ENCODE measurements at places on chromosomes 3 and 15.
A peak's percentile ranks its signal among the peaks of the same experiment; 100 is the strongest.

- no peak for DNase-seq
Observed at GRCh38 chr3:8020047-8020841, 481.4 kb upstream of the LMCD1 start.

GRCh38 chr3:98731720-98732285, 31.3 kb upstream of the ST3GAL6 start:
- DNase-seq: peak; percentile 2

GRCh38 chr15:91787198-91787597, 66.3 kb upstream of the SLCO3A1 start:
- no peak for DNase-seq

DNA sequence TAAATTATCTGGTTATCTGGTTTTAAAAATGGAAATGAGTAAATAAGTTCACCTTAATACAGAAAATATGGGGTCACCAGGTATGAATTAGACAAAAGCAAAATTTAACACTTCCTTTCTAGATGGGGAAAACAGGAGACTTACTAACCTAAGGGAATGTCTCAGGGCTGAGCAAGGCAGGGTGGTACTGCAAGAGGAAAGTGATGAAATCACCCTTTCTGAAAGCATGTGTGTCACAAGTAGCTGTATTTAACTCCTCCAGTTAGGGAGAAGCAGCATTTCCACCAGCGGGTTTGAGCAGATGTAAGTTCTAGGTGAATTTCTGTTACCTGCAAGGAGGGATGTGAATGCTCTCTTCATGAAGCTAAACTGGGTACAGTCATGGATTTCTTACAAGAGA, 629.1 kb downstream of the MECOM start:
- DNase-seq: no peak

DNA sequence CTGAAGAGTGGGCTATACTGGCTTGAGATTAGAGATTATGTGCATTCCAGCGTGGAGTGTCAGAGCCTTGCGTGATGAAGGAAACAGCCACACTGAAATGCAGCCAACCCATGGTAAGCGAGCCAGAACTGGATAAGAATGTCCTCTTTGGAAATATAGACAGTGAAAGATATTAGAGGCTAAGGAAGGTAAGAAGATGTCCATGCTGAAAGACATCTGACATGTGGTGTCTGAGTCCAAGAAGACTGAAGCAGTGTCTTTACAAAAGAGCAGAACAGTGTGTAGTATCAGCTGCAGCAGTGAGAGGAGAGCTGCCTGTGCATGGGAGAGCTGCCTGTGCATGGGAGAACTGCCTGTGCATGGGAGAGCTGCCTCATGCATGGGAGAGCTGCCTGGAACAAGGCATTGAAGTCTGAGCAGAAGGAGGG, 672.2 kb downstream of the DIPK2A start:
- DNase-seq: no peak

GRCh38 chr3:157082305-157082982, 77.5 kb downstream of the CCNL1 start:
- DNase-seq: peak; percentile 79

GRCh38 chr3:170815340-170815739, 54.7 kb downstream of the RPL22L1 start:
- DNase-seq: peak; percentile 15

DNA sequence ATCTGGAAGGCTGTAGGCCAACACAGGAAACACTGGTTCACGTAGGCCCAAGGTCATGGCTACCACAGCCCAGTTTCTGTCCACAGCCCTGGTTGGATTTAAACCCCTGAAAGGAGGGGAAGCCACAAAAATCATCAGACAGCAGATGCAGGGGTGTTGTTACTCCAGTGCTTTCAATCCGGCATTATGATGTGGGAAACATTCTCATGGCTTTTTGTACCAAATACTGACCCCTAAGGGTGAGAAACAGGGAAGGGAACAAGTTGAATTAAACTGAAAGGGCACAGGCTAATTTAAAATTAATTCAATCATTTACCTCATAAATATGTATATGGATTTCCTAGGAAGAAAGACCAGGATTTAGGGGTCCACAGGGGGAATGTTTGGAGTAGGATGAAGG, 375.6 kb downstream of the CTNNB1 start:
- DNase-seq: no peak

GRCh38 chr3:141236361-141236760, 4.7 kb downstream of the PXYLP1 start:
- no peak for DNase-seq

DNA sequence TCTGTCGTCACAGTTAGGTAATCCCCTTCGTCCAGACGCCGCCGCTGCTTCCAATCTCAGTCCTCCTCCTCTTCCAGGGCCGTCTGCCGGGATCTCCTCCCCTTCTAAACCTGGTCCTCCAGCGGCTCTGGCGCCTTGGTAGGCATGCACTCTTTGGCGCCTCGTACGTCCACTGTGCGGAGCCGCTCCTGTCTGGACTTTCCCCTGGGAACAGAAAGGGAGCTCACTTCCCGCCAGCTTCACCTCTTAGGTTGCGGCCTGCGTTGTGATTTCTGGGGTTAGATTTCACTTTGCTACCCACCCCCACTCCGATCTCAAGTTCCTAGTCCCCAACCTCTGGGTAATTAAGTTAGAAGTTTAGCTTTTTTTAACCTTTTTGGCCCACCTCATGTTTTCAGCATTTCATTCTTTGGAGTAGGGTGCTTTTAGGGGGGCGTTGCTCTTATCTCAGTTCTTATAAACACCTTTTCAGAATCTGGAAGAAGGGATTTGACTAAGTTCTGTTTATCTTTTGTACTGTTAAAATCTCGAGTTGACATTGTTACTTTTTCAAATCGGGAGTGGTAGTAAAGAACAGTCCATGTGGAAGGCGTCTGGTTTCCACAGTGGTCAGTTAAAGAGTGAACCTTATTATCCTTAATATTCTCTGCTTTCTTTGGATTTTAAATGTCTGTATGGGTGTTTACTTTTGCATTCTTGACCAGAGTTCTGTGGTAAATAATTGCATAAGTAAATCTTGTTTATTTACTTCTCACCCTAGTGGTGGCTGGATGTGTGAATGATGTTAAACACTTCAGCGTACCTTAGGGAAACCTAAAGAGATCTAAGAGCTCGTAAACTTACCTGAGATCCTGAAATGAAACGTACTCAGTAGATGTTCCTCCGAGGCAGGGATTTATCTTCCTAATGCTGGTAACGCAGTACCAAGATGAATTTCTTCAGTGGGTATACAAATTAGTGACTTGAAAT, 611 bp downstream of the CTDSPL2 start:
- DNase-seq: peak; percentile 73

- DNase-seq: peak; percentile 32
Observed at GRCh38 chr15:34621675-34622074, 38.2 kb upstream of the GOLGA8B start.

DNA sequence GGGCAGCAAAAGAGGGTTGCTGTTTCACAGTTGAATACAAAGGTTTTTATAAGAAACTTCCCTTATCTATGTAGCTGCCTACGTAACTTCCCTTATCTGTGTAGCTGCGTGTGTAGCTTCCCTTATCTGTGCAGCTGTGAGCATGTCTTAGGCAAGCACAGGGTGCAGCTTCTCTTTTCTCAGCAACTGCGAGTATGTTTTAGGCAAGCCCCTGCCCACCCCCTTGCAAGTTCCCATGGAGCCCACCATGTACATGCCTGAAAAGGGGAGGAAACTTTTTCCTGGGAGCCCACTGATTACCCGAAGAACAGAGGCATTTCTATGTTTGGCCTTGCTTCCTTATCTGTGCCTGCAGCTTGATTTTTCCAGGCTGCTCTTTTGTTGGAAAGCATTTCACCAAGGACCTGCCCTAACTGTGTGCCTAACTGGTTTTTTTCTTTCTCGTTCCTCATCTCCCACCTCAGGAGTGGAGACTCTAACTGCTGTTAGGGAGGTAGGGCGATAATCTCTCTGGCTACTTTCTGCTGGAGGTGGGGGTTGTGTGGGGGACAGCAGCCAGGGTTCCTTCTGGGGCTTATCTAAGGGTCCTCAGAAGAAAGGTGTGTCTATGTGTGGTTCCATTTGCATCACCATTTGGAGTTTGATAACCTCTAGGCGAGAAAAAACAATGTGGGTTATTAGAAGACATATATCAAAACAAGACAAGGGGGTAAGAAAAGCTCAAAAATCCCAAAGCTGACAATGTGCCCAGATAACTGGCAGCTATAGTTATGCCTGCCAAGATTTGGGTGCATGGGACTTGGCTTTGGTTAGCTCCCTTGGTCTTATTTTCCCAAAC, 26.0 kb downstream of the SORD start:
- no peak for DNase-seq

DNA sequence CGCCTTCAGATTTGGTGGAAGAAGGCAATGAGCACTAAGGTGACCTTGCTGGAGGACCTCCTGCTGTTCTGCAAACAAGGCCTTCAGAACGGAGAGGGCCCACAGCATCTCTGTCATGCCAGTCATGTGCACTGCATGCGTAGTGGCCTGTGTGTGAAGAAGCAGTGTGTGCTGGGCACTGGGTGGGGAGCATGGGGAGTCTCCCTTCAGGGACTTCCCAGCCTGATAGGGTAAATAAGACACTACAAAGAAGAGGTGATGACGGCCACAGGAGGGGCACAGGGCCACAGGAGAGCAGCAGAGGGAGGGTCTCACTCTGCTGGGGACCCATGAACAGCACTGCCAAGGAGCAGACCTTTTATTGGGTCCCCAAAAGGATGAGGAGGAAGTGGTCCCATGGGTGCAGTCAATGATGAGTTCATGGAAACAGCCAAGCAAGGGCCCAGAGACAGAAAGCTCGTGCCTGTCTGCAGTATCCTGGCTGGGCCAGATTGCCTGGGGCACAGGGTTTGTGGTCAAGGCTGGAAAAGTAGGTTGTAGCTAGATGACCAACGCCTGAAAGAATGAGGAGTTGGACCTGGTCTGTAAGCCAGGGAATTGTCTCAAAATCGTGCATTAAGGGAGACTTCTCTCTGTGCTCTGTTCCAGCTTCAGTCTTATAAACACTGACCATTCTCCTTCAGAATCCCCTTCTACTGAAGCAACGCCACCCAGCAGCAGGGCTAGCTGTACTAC, 67.8 kb upstream of the SEC61A1 start:
- DNase-seq: no peak

DNA sequence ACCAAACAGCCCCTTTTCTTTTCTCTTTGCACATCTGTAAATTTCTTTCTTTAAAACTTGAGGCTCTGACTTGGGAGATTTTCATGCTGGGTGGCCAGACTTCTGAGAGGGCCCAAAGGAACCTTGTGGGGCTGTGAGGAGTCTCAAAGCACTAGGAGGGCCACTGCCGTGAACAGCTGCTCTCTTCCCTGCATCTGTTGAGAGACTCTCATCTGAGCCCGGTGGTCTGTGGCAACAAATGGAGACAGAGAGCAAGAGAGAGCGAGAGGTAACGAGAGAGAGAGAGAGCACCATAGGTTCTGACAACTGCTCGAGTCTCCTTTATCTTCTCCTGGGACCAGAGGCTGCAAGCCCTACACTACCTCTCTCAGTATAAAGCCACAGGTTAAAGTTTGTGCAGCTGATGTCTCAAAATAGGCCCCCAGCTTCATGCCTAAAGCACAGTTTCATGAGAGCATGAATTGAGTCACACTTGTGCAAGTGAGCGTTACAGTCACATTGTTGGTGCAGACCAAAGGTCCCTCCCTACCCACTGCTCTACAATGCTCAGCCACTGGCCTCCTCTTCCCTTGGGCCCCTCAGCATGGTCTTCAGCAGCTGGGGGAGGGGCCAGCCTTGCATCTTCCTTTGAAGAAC, 60.7 kb downstream of the ZNF621 start:
- no peak for DNase-seq

GRCh38 chr3:117912352-117912751, 1122.3 kb downstream of the IGSF11 start:
- no peak for DNase-seq

- DNase-seq: no peak
Observed at GRCh38 chr3:13018561-13019242, 54.5 kb downstream of the IQSEC1 start.

- DNase-seq: peak; percentile 15
Observed at GRCh38 chr15:63071288-63071909, 28.9 kb downstream of the TPM1 start.

DNA sequence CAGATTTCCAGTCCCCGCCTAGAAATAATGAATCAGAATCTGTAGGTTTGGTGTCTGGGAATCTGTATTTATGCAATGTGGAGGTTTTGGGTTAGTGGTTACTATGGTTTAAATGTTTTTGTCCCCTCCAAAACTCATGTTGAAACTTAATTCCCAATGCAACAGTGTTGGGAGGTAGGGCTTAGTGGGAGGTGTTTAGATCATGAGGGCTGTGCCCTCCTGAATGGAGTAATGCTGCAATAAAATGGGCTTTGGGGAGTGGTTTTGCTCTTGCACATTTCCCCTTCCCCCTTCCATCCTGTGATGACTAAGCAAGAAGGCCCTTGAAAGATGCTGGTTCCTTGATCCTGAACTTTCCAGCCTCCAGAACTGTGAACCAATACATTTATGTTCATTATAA, 9.2 kb upstream of the RFC4 start:
- peak; percentile 77 for DNase-seq

DNA sequence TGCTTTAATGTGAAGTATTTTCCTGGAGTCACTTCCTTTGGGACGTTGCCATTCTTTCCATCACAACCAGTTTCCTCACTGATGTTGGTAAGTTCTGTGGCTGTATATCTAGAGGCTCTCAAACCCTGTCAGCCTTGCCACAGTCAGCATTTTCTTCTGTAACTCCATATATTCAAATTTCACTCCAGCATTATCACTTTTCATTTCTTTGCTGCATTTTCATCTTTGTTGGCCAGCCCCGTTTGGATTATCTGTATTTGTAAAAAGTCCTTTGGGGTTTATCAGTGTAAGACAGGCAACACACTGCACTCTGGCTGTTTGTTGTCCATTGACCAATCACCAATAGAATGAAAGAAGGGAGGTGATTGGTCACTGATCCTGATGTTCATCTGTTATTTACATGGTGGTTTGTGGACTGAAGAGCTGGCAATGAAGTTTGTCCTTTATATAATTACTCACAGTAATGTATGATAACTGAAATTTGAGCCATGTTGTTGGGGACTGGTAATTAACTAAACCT, 20.3 kb downstream of the GMPS start:
- peak; percentile 11 for DNase-seq

DNA sequence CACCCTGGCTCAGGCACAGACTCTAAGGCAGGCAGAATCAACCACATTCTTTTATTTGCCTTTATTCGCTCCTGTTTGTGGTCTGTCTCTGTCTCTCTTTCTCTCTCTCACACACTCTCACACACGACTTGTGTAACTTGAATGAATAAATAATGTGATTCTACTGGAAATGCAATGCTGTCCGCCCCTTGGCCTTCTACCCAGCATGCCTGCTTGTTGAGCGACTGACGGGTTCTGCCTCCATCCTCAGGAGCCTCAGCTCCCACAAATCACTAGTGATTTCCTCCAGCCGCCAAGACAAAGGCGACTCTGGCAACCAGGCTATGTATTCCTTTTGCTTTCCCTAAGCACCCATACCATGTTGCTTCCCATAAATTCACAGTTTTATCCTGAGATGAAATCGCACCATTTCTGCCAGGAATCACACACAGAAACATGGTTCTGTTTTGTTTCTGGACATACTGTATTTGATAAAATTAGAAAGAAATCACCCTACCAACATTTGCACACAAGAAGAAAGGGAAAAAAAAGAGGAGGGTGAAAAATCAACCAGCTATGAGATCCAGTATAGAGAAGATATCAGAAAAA, 460.8 kb downstream of the MAGI1 start:
- no peak for DNase-seq
